Gastroesophageal sphincter (tissue), 4 donors: ENCODE measurements at places on chromosomes 5 and 9. TPM values are rescaled to one million over a fixed set of nuclear protein-coding genes. Genes with fewer than 3 reads are reported as not detected.

DNA sequence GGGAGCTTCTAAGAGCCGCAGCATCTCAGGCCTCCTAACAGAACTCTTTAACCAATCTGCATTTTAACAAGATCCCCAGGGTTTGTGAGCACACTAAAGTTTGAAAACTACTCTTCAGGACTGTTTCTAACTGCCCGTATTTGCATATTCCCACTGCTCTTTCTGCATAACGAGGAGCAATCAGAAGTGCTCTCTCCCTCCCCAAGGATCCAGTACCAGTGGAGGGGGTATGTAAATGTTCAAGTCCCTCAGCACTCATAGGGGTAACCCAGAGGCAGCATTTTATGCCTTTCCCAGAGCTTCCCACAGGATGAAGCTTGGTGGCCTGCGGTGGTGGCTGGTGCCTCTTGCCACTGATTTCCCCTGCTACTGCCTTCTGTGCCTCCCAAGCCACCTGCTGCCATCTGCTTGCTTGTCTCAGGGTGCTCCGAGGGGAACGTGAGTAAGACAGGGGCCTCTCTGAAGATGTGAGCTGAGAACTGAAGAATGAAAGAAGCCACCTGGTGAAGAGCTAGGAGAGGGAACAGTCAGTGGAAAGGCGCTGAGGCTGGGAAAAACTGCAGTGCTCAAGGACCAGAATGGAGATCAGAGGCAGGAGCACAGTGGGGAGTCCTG, 30.0 kb upstream of the PPP1R2B start:
- no peak for ATAC-seq

QRFP gene
- total RNA-seq = not detected

- no peak for ATAC-seq
Measured at GRCh38 chr5:38032149-38032548, 192.3 kb upstream of the GDNF start.

DNA sequence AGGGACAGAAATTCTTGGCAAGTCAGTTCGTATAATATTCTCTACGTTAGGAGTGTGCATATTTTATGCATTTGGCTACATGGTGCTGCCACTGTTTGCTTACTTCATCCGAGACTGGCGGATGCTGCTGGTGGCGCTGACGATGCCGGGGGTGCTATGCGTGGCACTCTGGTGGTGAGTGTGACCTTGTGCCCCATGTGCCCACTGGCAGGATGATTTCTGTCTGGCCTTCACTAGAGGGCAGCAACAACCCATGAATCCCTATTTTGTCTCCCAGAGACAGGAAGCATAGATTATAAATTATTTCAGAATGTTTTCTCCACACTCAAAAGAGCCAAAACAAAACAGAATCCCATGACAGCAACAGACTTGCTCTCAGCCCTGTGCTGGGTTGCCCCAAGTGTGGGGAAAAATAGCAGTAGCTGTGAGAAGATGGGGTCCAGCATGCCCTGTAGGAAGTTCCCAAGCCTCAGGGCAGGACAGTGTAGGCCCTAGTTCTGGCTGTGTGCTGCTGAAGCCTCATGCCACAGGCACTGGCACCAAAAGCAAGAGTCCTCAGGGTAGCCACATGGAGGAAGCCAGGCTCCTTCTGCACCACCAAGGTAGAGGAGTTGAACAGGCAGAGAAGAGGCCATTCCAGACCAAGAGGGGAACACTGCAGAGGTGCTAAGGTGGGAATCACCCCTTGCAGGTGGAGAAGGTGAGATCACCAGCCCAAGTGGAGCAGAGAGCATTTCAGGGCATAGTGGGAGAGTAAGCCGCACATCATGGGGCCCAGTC, 16.0 kb downstream of the SLC22A5 start:
- ATAC-seq = no peak
